ENCODE measurements at places on chromosomes 12 and 14.

GRCh38 chr12:94706250-94706661, 55.9 kb upstream of the TMCC3 start:
- no peak for DNase-seq

- DNase-seq: no peak
These were observed 671.3 kb upstream of the TBX3 start for GRCh38 chr12:115355301-115355700.

DNA sequence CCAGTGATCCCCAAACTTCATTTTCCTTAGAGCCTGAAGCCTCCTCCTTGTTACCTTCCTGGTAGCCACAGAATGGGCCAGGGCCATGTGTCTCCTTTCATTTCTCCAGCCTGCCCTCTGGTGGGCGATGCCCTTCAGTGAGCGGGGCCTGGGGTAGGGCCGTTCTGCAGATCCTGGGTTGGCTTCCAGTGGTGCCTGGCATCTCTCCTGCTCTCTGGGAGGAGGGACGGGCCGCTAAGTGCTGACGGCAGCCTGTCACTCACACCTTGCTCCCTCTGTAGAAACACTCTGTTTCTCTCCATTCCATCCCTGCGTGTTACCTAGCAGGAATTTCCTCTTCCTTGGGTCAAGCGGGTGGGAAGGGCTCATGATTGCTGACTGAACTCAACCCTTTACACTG, 232.1 kb downstream of the CACNA1C start:
- peak; percentile 92 for DNase-seq

DNA sequence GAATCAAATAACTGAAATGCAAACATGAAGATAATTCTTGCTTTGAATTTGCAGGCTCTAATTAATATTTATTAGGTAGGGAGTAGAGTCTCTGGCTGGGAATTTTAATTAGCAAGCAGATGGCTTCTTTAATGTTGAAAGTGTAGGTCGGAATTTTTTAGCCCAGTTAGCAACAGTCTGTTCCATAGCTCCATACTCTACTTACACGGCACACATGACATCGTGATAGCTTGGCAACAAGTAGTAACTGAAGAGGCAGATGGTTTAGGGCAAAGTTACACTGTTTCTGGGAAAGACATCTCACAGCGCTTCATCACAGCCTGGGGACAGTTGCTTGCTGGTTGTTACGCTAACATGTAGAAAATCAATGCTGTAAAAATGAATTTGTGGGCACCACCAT, 710.7 kb downstream of the GALC start:
- no peak for DNase-seq

- DNase-seq: no peak
These were observed 5.9 kb downstream of the KRT86 start for GRCh38 chr12:52280319-52280795.

GRCh38 chr12:54420766-54421144, 1.7 kb upstream of the ITGA5 start:
- no peak for DNase-seq

All from GM23338 (cell line).